CD4-positive, alpha-beta T cell treated with Interleukin-1 beta for 1 hour (primary cell): ENCODE measurements at places on chromosomes 12 and 14.

- no peak for DNase-seq
Observed at GRCh38 chr12:5071496-5071895, 27.8 kb downstream of the KCNA5 start.

GRCh38 chr12:67413577-67413976 lies 144.4 kb downstream of the CAND1 start:
- no peak for DNase-seq

- DNase-seq, result no peak
Observed at GRCh38 chr14:103085106-103086091, 1.4 kb downstream of the LBHD2 start.

DNA sequence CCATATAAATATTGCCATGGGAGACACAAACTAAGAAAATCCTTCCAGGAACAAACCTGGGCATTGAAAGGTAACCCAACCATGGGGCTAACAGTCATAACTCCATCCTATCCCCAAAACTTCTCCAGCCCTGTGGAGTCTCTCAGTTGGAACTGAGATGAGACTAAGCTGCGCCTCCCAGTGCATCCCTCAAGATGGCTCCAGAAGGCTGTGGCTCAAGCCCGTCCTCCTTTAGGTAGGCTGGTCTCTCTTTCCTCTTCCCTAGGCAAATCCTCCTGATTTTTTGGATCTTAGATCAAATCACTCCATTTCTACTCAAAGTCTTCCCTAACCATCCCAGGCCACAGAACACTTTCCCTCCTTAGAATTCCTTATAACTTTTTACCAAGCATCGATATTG lies 364.3 kb upstream of the CCDC196 start:
- no peak for DNase-seq

DNA sequence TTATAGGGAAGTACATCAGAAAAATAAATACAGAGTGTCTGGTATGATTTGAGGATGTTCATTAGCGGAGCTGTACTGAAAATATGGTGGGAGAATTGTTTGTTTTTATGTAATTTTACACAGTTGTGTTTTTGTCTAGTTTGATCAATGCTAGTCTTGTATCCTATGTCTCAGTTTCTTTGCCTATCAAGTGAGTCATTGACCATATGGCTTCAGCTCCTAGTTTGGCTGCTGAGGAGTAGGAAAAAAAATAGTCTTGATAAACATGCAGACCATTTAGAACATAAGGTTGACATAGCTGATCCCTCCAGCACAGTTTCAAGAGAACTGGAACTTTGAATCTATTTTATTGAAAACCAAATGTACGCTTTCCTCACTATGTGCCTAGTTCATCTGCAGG lies 1292.1 kb upstream of the FLRT2 start:
- DNase-seq, result no peak

- no peak for DNase-seq
Observed at GRCh38 chr12:58387199-58387598, 445.8 kb downstream of the ATP23 start.

GRCh38 chr14:84128050-84128449 lies 1401.9 kb upstream of the FLRT2 start:
- DNase-seq, result no peak

DNA sequence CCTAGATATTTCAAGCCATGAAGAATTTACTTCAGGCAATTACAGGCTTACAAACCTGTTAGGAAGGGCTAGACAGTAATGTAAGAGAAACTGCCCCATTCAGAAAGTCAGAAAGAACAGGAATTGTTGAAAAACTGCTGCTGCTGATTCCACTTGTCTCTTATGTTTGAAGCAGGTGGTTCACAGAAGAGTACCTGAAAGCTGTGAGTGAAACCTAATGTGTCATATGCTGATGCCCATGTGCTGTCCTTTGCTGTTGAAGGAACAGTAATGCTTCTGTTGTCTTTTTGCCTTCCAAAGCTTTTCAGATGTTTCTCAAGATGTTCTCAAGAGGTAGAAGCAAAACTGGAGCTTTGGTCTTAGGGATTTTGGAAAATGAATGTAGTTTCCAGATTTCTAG lies 39.0 kb downstream of the MNAT1 start:
- no peak for DNase-seq

GRCh38 chr12:30896461-30896860 lies 30.1 kb upstream of the TSPAN11 start:
- DNase-seq, result no peak

GRCh38 chr12:53586745-53587144 lies 39.4 kb downstream of the ATF7 start:
- no peak for DNase-seq

DNA sequence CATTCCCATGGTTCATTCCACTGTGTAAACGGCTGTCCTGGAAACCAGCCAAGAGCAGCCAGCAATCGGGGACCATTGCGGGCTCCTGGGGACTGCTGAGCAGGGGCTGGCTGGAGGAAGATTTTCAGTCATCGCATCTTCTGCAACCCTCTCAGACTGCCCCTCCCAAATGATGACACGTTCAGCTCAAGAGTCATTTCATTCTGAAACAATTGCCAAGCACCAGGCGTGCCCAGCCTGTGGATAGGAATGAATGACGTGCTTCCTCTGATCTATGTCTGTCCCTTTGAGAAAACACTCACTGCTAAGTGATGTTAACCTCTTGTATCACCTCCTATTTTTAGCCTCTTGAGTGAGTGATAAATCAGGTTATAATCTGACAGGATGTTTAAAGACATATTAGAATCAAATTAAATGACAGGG lies 62.0 kb downstream of the NDUFA12 start:
- peak; percentile 63 for DNase-seq

GRCh38 chr14:56196274-56196673 lies 78.1 kb downstream of the PELI2 start:
- no peak for DNase-seq

DNA sequence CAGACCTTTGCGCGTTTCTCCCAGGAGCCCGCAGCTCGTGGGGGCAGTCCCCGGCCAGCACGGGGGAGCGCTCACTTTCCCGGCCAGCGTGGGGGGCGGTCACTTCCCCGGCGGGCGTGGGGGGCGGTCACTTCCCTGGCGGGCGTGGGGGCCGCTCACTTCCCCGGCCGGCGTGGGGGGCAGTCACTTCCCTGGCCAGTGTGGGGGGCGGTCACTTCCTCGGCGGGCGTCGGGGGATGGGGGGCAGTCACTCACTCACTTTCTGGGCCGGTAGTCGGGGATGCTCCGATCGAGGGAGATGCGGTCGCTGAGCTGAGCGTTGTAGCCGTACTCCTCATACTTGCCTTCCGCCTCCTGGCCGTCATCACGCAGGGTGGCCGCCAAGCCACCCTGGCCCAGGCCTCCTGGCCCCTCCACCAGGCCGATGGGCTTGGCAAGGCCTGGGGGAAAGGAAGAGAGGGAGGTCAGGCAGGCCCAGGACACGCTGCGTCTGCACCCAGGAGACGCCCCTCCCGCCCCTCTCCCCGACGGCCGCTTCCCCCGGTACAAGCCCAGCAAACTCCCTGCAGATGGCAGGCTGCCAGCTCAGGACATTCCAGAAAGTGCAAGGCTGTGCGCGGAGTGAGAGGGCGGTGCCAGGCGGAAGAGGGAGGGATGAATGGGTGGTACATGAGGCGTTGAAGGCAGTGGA lies 43.3 kb downstream of the GALNT9 start:
- DNase-seq, result no peak

DNA sequence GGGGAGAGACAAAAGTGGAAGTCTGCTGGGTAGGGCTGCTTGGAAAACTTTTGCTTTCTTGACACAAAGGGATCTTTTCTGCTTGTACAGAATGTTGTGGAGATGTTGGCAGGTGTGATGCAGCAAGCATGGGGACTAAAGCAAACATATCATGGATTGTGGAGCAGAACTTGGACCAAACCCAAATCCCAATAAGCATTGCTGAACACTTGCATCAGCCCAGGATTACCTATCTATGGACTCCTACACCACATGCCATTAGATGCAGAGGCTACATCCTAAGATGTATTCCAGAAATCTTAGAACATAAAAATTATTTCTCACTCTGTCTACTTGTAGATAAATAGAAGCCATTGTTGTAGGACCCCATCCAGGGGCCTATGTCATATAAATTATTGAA lies 44.7 kb upstream of the RERG start:
- no peak for DNase-seq

DNA sequence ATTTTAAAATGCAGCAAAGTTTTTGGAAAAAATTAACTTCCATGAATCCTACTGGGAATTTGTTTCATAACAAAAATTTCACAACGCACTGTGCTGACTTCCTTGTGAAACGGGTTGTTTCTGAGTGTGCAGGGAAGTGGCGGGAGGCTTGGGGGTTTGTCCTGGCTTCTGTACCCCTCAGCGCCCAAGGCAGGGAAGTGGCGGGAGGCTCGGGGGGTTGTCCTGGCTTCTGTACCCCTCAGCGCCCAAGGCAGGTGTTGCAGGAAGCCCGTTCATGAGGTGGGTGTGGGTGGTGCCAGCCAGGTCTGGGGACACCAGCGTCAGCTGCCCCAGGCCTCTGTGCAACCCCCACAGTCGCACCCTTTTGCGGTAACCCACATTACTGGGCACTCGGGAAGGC lies 25.1 kb downstream of the ADGRD1 start:
- DNase-seq, result no peak

DNA sequence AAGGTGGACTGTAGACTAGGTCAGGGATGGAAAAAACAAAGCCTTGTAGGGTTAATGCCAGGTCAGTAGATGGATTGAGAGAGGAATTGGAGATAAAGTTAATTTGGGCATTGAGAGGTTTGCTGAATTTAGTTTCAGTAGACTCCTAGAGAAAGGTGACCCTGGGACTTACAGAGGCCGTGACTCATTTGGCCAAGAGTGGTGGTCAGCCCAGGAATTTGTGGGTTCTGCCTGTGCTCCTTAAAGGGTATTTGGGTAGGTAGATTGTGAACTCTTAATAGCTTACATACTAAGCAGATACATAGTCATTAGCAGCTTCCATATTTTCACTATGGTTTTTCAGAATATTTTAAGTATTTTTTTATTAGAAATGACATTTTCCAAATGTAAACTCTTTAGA lies 21.8 kb downstream of the PLEKHA5 start:
- no peak for DNase-seq

DNA sequence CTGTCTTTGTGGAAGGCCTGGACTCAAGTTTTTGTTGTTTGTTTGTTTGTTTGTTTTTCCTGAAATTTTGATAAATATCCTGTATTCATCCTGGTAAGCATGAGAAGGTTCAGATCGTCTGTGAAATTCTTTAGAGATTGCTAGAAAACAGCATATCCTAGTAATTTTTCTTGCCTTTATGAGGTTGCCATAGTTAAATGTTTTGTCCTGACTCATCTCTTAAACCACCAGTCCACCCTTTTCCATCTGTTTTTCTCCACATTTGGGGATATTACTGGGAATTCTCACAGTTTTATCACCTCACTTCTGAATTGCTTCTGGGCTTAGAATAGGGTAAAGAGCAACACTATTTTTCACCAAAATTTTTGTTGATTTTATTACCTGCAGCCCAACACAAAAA lies 248.3 kb downstream of the FBXL14 start:
- DNase-seq, result no peak

DNA sequence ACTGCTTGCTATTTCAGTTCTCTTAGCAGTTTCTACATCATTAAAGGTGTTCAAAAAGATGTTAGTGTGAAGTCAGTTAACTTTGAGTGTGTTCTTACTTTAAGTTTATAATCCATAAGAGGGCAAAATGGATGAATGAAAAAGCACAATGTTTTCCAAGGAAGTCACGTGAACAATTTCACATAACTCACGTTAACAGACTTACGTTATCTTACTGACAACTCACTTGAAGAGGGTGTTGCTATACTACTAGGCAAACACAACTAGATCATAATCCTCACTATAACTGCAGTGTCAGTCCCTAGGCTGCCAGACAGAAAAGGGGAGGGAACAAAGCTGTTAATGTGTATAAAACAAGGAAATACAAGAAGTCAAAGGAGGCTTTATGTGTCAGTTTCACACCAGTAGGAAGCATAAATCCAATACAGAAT lies 6.4 kb downstream of the SLC2A13 start:
- no peak for DNase-seq

DNA sequence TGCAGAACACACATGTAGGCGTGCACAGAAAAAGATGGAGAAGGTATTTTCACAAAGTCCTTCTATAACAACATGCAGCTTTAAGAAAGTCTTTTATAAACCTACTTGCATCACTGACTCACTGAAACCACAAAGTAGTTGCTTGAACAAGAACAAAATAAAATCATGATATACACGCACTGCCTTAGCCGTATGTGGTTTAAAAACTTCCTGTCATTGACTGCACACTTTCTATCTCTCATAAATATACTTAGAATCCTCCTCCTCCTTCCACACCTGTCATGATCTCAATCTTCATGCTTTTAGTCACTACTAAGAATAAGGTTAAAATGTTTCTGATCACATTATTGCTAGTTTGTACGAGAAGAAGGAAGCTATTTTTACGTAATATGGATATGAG lies 31.8 kb upstream of the RAD51AP1 start:
- peak; percentile 40 for DNase-seq

- no peak for DNase-seq
Observed at GRCh38 chr14:49553892-49554291, 32.3 kb downstream of the RPS29 start.
